ENCODE measurements at places on chromosomes 6 and 20.

- DNase-seq, result no peak
These were observed 18.3 kb downstream of the ZNF335 start for GRCh38 chr20:45953672-45954071.

- no peak for DNase-seq
These were observed 45.4 kb upstream of the ID1 start for GRCh38 chr20:31559704-31560093.

DNA sequence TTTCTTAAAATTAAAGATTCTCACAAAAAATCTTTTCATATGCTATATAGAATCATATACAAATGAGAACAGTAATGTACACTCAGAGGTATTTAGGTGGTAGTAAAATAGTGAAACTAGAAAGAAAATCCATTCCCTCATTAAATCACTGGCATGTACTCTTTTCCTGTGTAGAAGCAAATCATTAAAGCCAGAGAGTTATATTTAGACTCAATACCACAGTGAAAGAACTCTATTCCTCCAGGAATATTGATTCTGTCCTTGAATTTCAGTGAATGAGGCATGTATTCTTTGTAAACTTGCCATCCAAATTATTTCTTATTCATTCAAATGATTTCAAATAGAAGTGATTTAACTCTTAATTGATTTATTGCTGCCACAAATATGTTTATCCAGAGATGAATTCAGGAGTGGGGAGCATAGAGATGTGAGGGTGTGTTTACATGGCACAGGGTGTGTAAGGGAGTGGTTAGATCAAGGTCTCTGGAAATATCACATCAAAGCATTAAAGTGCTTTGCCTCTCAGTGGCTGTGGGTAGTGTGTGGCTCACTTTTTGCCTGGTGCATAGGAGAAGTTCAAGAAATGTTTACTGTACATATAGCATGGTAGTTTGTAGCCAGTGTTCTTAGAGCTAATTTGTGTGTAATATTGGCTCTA, 141.2 kb downstream of the FAM83B start:
- DNase-seq, result no peak

GRCh38 chr6:19905584-19905983, 68.4 kb downstream of the ID4 start:
- peak; percentile 20 for DNase-seq

GRCh38 chr6:41470331-41471063, 75.7 kb upstream of the FOXP4 start:
- no peak for DNase-seq

GRCh38 chr6:56488281-56488680, 154.4 kb downstream of the DST start:
- no peak for DNase-seq

DNA sequence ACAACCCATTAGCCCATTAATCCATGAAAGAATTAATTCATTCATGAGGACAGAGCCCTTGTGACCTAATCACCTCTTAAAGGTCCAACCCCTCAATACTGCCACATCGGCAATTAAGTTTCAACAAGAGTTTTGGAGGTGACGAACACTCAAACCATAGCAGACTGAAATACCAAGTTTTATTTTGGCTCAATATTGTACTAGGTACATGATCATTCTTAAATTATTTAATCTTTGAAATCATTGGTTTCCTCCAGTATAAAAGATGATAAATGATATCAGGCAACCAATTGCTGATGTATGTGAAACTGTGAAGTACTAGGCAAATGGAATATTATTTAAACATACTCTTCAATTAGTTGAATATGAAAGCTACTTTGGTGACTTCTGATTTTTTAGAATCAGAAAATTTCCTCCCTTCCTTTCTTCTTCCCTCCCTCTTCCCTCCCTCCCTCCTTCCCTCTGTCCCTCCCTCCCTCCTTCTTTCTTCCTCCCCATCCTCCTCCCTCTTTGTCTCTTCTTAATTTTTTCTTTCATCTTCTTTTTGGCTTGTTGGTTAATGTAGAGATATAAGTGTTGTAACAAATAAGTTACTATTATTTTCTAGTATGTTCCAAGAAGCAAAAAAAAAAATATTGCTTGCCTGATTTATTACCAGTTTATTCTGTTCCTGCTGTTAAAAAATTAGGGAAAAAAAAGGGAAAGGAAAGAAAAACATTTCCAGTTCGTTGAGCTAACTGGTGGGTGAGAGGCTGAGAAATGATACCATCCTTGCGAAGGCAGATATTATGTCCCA, 233.9 kb upstream of the ZNF217 start:
- DNase-seq, result no peak

DNA sequence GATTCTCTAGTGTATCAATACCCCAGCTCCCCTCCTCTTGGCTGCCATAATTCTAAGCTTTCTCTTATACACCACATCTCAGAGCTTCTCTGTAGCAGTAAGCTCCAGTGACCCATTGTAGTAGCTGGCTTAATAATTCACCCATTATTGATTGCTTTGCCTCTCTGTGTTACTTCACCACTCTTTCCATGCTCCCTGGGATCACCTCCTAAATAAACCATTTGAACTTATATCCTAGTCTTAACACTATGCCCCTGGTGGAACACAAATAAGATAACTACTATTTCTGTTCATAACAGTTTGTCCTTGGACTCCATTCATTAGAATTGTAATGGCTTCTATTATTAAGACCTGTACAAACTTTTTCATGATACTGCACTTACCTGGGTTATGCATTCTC, 758.9 kb downstream of the KIF16B start:
- DNase-seq, result no peak

GRCh38 chr6:166650824-166651807, 24.1 kb upstream of the RPS6KA2 start:
- DNase-seq, result no peak

All from epithelial cell of prostate (primary cell).